ENCODE measurements at places on chromosomes 4 and X.

DNA sequence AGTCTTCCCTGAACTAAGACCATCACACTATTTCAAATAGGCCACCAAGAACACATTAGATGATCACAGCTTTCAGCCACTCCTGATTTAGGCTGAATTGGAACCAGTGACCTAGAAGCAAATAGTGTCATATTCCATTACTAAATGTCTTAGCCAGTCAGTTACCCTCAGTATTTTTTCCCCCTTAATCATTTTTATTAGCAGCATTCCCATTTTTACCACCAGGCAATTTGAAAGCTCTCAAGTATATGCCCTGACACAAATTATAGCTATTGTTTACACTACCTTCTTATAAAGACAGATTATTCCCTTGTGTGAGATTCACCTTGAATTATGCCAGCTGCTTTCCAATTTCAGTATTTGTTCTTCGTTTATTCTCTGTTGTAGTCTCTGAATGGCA lies 1146.9 kb downstream of the PDHA2 start:
- DNase-seq = no peak

DNA sequence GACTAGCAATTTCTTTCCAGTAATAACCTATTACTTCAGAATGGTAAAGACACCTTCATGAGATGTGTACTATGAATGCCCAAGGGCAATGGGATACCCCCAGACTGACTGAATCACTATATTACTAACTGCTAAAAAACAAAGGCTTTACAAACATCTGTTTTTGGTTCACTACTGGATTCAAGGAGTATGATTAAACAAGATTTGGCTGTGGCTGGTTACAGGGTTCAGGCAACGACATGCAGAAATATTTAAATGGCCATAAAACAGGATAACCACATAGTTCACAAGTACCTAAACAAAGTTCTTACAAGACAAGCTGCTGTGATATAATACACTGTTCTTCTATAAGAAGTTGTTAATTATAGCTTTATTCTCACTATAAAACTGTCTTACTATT lies 128.2 kb downstream of the FRYL start:
- DNase-seq = peak; percentile 66

DNA sequence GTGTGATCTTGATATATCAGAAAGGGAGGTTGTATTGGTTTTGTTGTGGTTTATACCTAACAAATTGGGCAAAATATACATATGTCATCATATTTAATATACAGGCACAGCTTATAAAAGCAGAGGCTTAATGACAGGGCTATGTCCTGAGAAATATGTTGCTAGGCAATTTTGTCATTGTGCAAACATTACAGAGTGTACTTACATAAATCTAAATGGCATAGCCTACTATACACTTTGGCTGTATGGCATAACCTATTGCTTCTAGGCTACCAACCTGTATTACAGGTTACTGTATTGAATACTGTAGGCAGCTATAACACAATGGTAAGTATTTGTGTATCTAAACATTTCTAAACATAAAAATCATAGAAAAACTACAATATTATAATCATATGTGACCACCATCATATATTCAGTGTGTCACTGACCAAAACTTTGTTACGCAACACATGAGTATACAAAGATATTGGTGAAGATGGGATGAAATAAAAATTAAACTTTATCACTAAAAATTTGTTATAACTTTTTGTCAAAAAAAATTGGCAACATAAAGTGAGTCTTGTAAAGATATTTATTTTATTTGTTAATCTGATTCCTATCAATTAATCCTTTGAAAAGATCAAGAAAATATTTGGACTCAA lies 414.0 kb upstream of the HS3ST1 start:
- no peak for DNase-seq

GRCh38 chr4:72969976-72970375 lies 99.5 kb downstream of the COX18 start:
- peak; percentile 68 for DNase-seq

GRCh38 chrX:136467303-136467702 lies 20.4 kb upstream of the BRS3 start:
- DNase-seq = no peak

GRCh38 chrX:4240541-4241194 lies 527.2 kb upstream of the PRKX start:
- DNase-seq = no peak

GRCh38 chr4:172892300-172892699 lies 276.3 kb upstream of the GALNT7 start:
- no peak for DNase-seq

GRCh38 chr4:52996261-52997131 lies 134.4 kb downstream of the RASL11B start:
- peak; percentile 77 for DNase-seq

DNA sequence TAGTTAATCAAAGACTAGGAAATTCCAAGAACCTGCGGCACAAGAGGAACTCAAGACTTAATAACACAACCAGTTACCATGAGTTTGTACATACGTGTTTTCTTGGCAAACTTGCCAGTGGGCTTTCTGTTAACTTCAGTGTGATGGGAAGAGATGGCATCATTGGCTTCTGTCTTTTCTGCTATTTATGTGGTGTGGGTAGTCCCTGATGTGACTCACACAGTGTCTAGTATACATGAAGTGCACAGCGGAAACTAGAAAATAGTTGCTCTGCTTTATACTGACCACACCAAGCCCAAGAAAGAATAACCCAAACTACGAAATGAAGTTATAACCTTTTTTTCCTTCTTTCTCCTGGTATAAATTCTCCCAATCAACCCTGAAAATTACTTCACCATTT lies 24.5 kb downstream of the DAPP1 start:
- DNase-seq = no peak

- DNase-seq = peak; percentile 14
Measured at GRCh38 chrX:107542500-107542899, 85.8 kb upstream of the PRPS1 start.

- DNase-seq = no peak
Measured at GRCh38 chrX:78456909-78457308, 129.5 kb upstream of the CYSLTR1 start.

- DNase-seq = no peak
Measured at GRCh38 chrX:148024425-148025148, 43.5 kb downstream of the FMR1NB start.

DNA sequence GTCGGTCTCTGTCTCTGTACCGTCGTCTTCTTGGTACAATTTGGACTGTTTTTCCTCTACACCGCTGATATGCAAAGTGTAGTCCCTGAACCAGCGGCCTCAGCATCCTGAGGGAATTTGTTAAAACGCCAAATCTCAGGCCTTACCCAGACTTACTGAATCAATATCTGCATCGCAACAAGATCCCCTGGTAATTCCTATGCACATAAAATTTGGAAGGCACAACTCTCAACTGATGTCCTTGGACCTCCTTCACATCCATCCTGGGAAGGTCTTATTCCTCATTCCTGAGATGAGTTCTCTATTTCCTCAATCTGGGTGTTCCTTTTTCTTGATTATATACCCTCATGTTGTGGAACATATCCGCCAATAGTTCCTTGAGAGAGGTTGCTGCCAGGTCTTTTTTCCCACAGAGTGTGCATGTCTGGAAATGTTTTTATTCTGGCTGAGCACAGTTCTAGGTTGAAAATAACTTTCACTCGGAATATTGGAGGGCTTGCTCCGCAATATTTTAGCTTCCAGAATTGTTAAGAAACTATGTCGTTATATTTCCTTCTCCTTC lies 738 bp upstream of the HPF1 start:
- peak; percentile 25 for DNase-seq

- DNase-seq = no peak
Measured at GRCh38 chr4:153022241-153022715, 86.2 kb downstream of the FHDC1 start.

GRCh38 chrX:1099146-1099770 lies 113.2 kb downstream of the CRLF2 start:
- DNase-seq = no peak

- no peak for DNase-seq
Measured at GRCh38 chrX:139078342-139078741, 366.8 kb upstream of the FGF13 start.

DNA sequence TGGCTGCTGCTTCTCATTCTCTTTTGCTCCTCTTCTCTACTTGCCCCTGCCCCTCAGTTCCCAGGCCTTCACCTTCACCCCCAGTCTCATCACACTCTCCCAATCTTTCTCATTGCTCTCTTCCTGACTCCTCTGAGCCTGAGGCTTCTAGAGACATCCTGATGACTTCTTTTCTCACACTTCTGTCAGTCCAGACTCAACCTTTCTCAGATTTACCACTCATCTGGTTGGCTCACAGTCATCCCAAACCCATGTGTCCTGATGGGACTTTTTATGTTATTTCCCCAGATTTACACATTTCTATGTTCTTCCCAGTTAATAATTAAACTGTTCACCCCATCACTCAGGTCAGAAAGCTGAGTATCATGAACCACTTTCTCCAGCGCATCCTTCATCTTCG lies 68.0 kb downstream of the TMA16 start:
- no peak for DNase-seq

- DNase-seq = peak; percentile 97
Measured at GRCh38 chr4:175419236-175419718, 392.8 kb downstream of the GPM6A start.

- no peak for DNase-seq
Measured at GRCh38 chr4:53183754-53184153, 182.1 kb downstream of the SCFD2 start.

All from adipocyte (in vitro differentiated cells).